Stimulated activated CD4-positive, alpha-beta T cell treated with anti-CD3 and anti-CD28 coated beads, Interleukin-12 subunit alpha, Interleukin-12 subunit beta, amount 100 ng/mL, for 24 hours (primary cell): ENCODE measurements at places on chromosomes 16 and 17.

DNA sequence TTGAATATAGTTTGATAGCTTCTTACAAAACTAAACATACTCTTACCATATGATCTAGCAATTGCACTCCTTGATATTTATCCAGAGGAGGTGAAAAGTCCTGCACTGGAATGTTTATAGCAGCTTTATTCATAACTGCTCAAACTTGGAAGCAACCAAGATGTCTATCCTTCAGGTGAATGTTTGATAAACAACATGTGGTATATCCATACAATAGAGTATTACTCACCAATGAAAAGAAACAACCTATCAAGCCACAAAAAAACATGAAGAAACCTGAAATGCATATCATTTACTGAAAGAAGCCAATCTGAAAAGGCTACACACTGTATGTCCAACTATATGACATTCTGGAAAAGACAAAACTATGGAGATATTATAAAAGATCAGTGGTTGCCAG lies 16.1 kb downstream of the STAT3 start:
- DNase-seq: no peak

DNA sequence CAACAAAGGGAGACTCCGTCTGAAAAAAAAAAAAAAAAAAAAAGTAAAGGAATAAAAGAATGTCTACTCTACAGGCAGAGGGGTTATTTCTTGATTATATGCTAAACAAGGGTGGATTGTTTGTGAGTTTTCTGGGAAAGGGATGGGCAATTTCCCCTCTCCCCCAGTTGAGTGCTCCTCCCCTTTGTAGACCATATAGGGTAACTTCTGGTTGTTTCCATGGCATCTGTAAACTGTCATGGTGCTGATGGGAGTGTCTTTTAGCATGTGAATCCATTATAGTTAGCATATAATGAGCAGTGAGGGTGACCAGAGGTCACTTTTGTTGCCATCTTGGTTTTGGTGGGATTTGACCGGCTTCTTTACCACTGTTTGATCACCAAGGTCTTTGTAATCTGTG lies 4.2 kb upstream of the NME1 start:
- DNase-seq: no peak

DNA sequence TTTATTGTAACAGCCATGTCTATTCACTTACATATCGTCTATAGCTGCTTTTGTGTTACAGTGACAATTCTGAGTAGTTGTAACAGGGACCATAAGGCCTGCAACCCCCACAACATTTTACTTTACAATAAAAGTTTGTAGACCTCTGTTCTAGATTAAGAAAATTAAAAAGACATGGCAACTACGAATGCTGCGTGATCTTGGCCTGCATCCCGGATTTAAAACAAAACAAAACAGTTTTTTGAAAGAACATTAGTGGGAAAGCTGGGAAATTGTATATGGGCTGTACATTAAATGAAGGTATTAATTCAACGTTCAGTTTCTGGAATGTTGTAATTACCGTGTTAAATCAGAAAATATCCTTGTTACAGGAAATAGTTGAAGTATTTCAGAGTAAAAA lies 64.1 kb downstream of the RMI2 start:
- no peak for DNase-seq

DNA sequence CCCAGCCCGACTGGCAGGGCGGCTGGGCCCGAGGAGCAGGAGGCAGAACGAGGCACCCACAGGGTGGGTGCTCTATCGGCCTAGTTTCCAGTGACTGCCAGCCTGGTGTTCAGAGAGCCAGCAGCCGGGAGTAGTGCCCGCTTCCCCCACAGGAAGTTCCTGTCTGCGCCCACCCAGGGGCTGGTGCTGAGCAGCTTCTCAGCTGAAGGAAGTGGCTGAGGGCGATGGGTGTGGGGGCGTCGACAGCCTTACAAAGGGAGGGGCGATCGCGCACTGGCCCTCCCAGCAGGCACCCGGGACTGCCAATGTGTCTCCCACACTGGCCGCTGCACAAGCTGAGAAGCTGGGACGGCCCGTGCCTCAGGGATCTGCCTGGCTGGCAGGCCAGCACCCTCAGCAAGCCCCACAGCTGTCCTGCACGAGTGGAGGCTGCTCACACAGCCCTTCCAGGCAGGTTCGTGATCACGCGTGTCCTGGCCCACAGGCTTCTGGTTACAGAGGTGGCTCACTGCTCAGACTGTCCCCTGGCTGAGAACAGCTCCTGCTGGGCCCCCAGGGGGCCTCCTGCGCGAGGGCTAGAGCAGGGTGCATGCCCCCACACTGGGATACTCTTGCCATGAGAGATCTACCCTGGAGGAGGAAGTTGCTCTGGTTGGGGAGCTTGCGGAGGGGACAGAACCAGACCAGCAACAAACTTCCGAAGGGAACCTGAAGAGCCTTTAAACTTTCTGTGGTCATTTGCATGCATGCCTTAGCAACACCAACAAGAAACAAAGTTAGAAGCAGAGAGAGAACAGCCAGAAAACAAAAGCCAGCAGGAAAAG lies 2.5 kb downstream of the RNF166 start:
- peak; percentile 66 for DNase-seq

DNA sequence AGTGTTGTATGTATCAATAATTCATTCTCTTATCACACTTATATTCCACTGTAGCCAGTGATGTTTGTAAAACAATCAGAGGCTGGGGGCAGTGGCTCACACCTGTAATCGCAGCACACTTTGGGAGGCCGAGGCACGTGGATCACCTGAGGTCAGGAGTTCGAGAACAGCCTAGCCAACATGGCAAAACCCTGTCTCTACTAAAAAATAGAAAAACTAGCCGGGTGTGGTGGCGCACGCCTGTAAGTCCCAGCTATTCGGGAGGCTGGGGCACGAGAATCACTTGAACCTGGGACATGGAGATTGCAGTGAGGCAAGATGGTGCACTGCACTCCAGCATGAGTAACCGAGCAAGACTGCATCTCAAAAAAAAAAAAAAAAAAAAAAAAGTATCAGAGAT lies 217.0 kb downstream of the CPPED1 start:
- no peak for DNase-seq

DNA sequence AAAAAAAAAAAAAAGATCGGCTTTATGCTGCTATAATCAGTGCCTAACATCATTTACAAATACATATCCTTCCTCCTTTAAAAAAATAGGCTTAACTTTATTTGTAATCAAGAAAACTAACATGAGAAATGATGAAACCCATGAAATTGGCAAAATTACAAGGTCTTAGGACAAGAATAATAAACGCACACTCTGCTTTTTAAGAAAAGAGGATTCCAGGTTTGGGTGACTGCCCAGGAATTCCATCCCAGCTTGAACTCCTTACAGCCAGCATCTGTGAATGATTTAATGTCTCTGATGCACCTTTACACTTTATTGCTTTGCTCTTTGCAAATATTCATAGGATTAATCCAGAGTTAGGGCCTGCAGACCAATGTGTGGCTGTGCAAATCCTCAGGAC lies 196.0 kb downstream of the CBLN1 start:
- no peak for DNase-seq

GRCh38 chr16:24807301-24807700 lies 38.5 kb upstream of the SLC5A11 start:
- DNase-seq: no peak

DNA sequence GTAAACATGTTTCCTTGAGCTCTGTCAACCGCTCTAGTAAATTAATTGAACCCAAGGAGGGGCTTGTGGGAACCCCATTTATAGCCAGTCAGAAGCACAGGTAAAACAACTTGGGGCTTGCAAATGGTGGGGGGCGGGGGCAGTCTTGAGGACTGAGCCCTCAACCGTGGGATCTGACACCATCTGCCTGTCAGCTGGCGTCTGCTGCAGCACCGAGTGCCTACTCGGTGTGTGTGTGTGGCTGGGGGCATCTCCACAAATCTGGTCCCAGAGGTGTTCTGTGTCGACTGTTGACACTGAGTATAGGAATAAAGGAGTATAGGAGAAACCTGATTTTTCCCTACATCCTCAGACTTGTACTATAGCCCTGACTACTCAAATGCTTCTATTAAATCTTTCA lies 20.6 kb downstream of the CREBBP start:
- no peak for DNase-seq

- peak; percentile 42 for DNase-seq
Observed at GRCh38 chr17:42288803-42289610, 709 bp downstream of the STAT5A start.
